ENCODE measurements at places on chromosomes 5 and 9. TPM values are rescaled to one million over a fixed set of nuclear protein-coding genes. Genes with fewer than 3 reads are reported as not detected.

Gene SLC1A1
- 5.6 TPM for total RNA-seq

Gene HAPLN1
- not detected for total RNA-seq

Gene WHRN
- 0.20 TPM for total RNA-seq

Gene OGN
- total RNA-seq = not detected

All from lung microvascular endothelial cell (primary cell).